Activated T-cell treated with anti-CD3 and anti-CD28 coated beads for 1 hour (primary cell): ENCODE measurements at places on chromosomes 3 and 15.
A peak's percentile ranks its signal among the peaks of the same experiment; 100 is the strongest.

- no peak for DNase-seq
Measured at GRCh38 chr3:116815321-116815720, 105.7 kb downstream of the TUSC7 start.

DNA sequence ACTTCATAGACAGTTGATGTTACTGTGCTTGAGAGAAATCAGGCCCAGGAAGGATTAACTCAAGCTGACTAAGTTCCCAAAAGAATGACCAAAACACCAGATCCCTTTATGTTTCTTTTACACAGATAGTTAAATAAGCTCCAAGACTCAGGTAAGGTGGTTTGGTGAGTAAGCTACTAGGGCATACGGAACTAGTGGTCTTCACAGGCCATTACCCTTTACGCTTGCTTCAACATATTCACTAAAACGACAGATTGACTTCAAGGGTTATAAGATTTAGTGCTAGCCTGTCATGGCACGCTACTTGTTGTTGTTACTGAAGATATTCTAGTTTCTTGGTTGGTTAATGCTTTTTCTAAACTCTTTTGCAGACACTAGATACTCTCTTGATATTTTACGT is 369.3 kb downstream of the LPP start:
- no peak for DNase-seq

GRCh38 chr15:88894348-88894818 is 961 bp downstream of the HAPLN3 start:
- DNase-seq, result peak; percentile 89

DNA sequence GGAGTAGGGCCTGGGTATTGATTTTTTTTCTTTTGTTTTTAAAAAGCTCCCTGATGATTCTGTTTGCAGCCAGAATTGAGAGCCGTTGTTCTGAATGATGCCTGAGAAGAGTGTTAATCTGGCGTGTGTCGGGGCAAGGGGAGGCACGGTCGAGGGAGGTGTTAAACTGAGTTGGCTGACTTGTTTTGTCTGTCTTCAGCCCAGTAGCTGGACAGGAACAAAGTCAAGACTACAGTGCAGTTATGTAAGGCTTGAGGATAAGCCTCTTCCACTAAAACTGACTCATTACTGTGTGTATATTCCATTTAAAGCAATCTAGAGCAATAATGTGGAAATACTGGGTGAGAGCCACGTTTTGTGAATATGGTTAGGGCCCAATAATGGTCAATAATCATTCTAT is 119.0 kb upstream of the DLG1 start:
- no peak for DNase-seq

DNA sequence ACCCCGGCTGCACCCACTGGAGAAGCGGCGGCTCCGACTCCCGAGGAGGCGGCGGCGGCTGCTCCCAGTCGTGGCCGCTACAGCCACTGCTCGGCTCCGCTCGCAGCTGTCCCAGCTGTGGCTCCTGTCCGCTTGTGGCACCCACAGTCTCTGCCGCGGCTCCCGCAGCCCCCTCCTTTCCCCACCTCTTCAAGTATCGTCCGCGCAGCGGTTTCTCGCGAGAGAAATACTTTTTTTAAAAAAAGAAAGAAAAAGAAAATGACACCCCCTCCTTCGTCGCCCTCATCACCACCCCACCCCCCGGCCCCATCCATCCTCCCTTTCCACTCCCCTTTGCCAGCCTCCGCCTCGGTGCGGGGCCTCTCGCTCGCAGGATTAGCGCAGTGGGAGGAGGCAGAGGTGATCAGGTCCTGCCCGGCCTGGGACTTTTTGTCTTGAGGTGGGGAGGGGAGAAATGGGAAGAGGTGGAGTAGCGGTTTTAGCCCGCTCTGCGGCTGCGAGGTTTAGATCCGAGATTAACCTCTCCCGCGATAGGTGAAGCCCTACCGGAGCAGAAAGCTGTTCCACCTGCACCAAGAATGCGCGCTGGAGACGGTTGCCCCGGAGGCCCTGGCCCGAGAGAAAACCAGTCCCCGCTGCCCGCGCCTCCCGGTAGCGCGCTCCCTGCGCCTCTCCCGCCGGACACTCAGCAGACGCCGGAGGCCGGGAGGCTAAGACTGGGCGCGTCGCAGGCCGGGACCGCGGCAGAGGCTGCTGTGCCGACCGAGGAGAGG is at the start of gene FBN1:
TSS of gene FBN1 (minus strand) at position 152 of the 773 bp plus-strand sequence. CDS start 940 bp downstream, outside the sequence.
- no peak for DNase-seq

GRCh38 chr3:5462086-5462485 is 274.6 kb downstream of the EDEM1 start:
- no peak for DNase-seq

DNA sequence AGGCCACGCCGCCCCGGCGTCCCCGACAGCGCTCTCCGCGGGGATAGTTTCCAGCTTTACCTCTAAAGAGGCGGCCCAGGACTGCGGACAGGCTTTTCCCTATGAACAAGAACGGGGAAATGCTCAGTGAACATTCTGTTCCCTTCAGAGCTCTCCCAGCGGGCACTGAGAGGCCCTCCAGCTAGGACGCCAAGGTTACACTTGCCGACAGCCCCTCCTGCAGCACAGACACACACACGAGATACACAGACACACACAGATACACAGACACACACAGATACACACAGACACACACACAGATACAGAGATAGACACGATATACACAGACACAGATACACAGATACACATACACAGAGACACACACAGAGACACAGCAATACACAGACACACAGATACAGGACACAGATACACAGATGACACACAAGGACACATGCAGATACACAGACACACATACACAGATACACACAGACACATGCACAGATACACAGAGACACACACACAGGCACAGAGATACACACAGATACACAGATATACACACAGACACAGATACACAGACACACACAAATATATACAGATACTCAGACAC is 533 bp upstream of the OCA2 start:
- DNase-seq, result no peak

GRCh38 chr3:17749281-17749680 is 6.8 kb upstream of the TBC1D5 start:
- no peak for DNase-seq

DNA sequence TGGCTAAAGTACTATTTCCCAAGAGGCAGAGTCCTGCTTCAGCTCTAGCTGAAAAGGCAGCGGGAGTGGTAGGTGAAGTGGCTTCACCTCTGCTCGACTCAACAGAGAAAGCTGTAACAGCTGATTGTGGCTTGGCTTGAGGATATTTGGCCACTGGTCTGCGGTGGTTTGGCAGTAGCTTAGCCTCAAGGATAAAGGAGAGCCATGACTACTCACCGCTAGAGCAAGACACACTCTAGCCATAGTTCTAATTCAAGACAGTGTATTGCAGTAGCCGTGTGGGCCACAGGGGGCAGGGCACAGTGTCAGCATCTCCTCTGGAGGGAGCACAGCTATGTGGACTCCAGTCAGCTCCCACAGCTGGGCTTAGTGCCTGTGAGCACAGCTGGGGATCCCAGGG is 23.5 kb downstream of the TPRG1 start:
- DNase-seq, result no peak
